Activated T-helper 1 cell treated with anti-CD3 and anti-CD28 coated beads, Interleukin-12 subunit alpha, Interleukin-12 subunit beta, Interleukin-2, Interleukin-4 antibody, amounts not matched to agents 30 ng/mL and 10 ng/mL and 1 ng/mL, durations not matched to agents 14 hours and 24 hours and 36 hours (primary cell): ENCODE measurements at places on chromosomes 7 and 10. TPM values are rescaled to one million over a fixed set of nuclear protein-coding genes. Genes with fewer than 3 reads are reported as not detected.

GRCh38 chr7:87624628-87625027 is 3.6 kb upstream of the RUNDC3B start:
- no peak for DNase-seq

DNA sequence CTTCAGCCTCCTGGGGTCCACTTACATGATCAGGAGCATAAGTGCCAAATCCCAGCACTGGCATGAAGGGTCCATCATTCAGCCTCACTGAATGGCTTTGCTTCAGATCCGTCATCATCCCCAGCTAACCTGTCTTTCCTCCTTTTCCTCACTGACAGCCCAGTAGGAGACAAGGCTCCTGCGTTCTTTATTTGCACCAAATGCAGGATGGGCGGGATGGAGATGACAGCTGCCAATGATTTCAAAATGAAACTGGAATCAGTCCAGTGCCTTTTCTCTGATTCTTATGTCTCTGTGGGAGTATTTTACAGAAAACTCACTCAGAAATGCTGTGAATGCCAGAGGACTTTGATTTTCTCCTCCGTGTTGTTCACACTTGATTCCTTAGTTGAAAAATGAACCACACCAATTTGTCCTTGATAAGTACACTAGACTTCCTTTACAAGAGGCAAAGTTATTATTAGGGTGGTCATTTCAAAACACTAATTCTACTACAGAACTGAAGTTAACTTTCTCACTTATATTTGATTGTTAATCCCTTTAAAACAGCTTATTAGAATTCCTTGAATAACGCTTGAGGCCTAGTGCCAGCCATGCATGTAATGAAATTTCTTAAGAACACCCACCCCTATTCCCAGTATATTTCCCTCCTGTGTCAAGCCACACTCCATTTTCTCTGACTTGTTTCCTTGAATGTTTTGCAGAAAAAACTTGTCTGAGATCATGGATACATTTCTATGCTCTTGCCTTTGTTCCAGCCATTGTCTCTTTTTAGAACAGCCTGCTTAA is at the start of gene AKR1C8:
Gene AKR1C8, minus strand, starts transcription at position 164 of the 789 bp plus-strand sequence. Its CDS starts 46 bp downstream, at position 118.
- DNase-seq, result no peak

DNA sequence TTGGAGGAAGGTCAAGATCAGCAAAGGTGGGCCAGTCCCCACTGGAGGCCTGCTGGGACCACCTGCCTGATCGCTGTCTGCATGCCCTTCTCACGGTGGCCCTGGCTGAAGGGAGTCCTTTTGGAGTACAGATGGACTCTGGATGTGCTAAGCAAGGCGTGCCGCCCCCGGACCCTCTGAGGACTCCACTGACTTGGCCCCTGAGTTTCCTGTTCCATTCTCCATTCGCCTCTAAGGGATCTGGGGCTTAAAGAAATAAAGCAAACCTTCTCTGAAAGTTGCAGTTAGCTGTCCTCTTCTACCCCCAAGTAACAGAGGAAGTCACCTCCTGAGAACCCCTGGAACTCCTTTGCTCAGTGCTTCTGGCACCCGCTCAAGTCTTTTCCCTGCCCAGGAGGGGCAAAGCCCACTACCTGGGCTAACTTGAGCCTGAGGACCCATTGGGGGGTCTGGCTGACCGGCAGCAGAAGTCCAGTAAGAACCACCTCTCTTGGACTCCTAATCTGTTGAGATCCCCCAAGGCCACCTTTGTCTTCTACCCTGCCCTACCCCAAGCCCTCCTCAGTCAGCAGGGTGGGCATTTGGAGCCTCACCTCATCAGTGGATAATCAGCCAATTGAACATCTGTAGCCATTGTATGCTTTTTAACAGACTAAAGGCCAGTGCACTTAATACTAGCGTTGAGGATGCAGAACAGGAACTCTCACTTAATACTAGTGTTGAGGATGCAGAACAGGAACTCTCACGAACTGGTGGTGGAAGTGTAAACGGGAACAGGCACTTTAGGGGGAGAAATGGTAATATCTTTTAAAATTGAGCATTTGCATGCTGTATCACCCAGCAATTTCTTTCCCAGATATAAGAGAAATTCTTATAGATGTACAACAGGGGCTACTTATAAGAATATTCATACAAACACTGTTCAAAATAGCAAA is 2.2 kb downstream of the TBATA start:
- DNase-seq, result no peak

GRCh38 chr10:17768957-17769356 is 17.0 kb downstream of the TMEM236 start:
- DNase-seq, result no peak

TMEM236 gene
- total RNA-seq, result 0.05 TPM in 1 of 2 replicates, not detected in the other

SPDYE6 gene
- not detected in 2 replicates for total RNA-seq
